ENCODE measurements at places on chromosomes 6 and 20.

- no peak for DNase-seq
Observed at GRCh38 chr20:50285376-50286173, 94.9 kb downstream of the CEBPB start.

DNA sequence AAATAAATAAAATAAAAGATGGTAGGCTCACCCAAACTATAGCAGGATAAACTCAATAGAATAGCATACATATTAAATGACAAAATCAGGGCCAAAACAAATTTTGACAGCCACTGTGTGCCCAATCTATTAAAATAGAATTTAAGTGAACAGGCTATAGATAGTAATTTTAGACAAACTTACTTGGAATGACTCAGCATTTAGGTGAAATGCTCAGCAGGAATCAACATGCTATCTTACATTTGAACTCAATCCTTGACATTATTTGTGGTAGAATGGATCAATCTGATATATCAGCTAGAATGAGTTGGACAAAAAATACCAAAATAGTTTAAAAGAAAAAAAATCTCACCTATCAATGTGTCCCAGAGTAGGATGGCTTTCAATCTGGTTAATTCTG, 578.6 kb downstream of the RFPL4B start:
- no peak for DNase-seq

GRCh38 chr6:146191612-146192011, 162.8 kb downstream of the GRM1 start:
- DNase-seq = no peak

DNA sequence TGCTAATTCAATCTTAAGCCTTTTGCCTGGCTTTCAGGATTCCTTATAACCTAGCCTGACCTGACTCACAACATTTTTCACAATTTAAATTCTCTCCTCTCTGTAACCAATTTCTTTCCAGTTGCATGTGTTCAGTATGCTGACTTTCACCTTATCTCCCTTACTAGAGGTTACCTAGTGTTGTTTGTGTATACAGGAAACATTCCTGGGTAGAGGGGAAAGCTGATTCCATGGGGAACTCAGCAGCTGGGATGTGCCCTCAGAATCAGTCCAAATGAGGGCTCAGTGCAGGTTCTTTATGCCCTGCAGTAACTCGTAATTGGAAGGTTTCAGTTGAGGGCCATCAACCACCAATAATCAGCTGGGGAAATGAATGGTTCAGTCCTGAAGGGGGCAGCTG, 18.5 kb downstream of the PKIB start:
- no peak for DNase-seq

DNA sequence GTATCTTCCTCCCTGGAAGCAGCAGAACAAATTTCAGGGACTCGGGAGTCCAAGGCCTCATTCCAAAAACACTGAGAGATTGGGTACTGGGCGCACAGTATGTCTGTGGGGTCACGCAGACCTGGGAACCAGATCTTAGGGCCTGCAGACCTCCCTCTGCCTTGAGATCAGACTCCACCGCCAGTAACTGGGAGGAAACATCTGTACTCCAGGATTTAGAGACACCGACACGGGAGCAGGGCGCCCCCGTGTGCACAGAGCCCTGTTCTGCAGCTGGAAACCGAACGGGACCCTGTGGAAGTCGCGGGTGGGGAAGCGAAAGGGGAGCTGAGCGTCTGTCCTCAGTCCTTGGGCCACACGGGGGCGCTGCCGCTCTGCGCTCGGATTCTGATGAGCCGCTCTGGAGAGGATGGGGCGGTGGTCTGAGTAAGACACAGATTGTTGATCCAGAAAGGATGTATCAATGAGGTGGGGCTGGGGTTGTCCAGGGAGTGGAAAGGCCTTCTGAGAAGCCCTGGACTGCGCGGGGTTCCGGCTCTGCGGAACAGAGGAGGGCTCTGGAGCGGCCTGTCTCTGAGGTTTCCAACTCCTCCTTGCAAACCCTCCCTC, 35.7 kb upstream of the HLA-E start:
- peak; percentile 84 for DNase-seq

DNA sequence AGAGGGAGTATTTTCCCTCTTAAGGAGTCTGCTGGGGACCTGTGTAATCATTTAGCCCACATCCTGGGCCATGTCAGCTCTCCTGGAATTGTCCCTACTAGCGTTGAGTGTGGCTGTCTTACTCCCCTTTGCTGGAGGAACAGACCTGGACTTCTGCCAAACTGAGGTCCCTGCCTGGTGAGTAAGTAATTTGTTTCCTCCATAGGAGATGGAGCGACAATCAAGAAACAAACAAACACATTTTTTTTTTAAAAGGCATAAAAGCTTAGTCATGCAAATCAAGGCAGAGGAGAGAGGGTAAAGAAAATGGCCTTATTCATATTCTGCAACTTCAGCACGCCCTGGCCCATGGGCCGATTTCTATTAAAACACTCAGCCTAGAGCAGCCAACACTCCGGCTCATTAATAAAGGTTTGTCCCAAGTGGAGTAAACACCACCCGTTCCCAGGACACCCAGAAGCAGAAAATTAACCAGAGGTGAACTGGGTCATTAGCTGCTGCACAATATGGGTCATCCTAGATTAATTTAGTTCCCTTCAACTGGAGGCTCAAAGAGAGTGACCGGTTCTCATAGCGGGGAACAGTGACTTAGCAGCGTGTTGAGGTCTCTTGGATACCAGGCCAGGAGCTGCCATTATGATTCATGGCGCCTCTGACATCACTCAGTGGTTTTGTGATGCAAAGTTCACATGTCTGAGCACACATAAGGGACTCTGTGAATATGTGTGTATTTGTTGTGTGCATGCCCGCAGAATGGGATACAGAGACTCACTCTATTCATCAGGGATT, 165.0 kb upstream of the SULF2 start:
- no peak for DNase-seq

- DNase-seq = no peak
Observed at GRCh38 chr6:111471533-111471932, 11.5 kb downstream of the REV3L start.

- DNase-seq = no peak
Observed at GRCh38 chr20:23647346-23647745, 9.6 kb upstream of the CST3 start.

- peak; percentile 25 for DNase-seq
Observed at GRCh38 chr6:1865585-1865984, 255.9 kb downstream of the FOXC1 start.

GRCh38 chr20:59561614-59562277, 42.6 kb upstream of the PHACTR3 start:
- DNase-seq = no peak

GRCh38 chr6:24854077-24854666, 55.5 kb upstream of the ARMH2 start:
- DNase-seq = no peak

- peak; percentile 76 for DNase-seq
Observed at GRCh38 chr6:43667245-43668150, 20.1 kb downstream of the MRPS18A start.

DNA sequence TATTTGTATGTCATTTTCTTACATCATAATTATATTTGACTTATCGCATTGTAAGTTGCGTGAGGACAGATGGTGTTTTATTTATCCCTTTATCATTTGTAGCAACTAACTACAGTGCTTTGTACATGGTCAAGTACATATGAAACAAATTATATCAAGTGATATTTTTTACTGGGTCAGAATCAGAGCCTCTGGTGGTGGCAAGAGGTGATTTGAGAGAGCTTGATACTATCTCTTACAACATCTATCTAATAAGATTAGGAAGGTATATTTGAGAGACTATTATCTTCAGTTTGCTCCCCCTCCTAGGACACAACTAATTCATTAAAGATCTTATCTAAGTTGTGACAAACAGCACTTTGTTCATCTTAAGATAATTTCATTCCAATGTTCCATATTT, 47.7 kb downstream of the BCKDHB start:
- DNase-seq = no peak

GRCh38 chr6:96844530-96844929, 7.3 kb upstream of the GPR63 start:
- DNase-seq = no peak

DNA sequence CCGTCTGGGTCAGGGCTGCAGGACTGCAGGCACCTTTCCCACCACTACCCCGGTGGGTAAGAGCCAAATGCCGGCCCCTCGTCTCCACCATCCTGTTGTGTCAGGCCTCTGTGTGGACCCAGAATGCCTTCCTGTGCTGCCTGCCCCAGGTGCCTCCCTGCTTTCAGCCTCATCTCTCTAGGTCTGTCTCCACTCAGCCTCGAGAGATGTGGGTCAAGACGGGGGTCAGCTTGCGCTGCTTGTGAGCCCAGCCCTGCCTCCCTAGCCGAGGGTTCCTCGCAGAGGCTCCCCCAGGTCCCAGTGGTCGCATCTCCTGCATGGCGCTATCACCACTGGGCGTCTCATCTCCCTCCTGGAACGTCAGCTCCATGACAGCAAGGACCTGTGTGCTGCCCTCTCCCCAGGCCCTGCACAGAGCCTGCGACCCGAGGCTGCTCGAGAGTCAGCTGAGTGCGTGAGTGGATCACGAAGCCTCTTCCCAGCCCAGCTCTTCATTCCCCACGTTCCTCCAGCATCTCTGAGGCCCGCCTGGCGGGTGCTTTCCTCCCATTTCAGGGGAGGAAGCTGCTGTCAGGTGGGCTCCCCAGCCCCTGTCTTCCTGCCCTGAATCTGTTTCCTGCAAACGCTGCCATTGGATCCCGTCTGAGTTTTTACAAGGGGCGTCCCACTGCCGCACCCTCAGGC, 38.7 kb upstream of the ZBP1 start:
- DNase-seq = no peak

GRCh38 chr20:11870411-11870810, 47.3 kb upstream of the BTBD3 start:
- DNase-seq = no peak

DNA sequence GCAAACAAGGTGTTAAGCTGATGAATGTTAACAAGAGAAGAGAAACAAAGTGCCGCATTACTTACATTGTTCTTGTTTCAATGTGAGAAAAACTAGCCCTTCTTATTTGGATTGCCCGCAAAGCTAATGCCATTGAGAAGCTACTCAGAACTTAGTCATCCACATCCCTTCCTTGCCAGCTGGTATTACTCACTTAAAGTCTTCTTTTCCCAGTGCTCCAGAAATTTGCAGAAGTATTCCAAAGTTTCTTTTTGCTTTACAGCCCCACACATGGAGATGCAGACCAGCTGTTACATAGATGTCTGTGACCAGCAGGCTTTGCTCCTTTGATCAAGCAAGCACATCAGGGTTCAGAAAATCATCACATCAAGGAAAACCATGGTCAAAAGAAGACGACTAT, 529.0 kb downstream of the TBC1D32 start:
- no peak for DNase-seq

DNA sequence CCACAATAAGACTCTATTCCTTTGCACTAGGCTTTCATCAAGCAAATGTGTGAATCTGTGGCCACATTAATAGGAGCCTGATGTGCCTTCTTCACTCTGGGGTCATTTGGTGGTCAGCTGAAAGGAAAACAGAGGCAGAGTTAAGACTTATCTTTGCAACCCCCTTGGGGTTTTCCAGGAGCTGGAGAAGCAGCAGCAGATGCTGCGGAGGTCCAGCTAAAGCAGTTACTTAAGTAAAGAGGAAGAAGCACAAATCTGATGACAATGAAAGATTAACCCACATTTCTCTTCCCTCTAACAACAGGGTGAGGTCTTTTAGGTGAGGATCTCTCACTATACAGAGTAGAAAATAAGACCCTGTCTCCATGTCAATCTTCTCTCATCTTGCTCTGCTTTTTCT, 45.4 kb upstream of the QKI start:
- no peak for DNase-seq

DNA sequence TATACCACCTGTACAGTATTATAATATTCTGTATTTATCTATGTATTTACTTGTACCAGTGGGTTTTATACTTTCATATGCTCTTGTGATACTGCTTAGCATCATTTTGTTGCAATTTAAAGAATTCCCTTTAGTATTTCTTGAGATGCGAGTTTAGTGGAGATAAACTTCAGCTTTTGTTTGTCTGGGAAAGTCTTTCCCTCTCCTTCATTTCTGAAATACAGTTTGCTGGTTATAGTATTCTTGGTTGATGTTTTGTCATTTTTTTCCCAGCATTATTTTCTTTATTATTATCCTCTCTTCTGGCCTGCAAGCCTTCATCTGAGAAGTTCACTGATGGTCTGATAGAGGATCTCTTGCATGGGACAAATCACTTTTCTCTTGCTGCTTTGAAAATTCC, 136.6 kb upstream of the MCHR2 start:
- DNase-seq = no peak

DNA sequence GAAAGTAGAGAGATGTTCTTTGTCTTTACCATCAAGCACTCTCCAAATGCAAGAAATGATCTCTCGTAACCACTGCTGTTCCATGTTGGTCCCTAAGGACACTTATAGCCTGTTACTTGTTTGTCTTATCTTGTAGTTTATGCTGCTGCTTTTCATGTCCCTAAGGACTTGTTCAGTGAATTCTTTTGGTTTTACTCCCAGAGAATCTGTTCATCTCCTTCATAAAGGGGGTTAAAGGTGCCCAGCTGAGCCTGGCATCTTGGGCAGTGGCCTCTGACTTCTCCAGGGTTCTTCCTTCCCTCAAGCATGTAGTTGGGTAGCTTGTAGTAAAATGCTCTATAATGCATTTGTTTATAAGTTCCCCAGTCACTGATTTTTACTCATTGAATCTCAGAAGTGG, 864 bp upstream of the PKIG start:
- no peak for DNase-seq

GRCh38 chr6:1202201-1202600, 109.7 kb upstream of the FOXQ1 start:
- no peak for DNase-seq

DNA sequence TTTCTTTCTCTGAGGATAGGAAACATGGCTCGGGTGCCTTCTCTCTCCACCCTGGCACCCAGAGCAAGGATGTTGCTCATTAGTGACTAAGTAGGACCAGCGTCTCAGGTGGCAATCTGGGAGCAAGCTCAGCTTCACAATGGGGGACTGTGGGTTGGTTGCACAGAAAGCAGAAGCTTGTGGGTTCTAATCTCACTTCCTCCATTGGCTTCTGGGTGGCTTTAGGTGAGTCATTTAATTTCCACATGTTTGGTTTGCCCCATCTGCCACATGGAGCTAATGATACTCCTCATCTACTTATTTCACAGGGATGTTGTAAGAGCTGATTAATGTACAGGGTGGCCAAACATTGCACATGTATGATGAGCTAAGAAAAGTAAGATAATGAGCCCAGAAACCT, 54.8 kb upstream of the AKIRIN2 start:
- no peak for DNase-seq

- DNase-seq = no peak
Observed at GRCh38 chr6:148867862-148868261, 121.0 kb downstream of the UST start.

Data from HepG2 (cell line).